Stimulated activated CD4-positive, alpha-beta T cell treated with anti-CD3 and anti-CD28 coated beads, Interleukin-2, amount 100 ng/mL, for 4 hours (primary cell): ENCODE measurements at places on chromosomes 2 and 18.

DNA sequence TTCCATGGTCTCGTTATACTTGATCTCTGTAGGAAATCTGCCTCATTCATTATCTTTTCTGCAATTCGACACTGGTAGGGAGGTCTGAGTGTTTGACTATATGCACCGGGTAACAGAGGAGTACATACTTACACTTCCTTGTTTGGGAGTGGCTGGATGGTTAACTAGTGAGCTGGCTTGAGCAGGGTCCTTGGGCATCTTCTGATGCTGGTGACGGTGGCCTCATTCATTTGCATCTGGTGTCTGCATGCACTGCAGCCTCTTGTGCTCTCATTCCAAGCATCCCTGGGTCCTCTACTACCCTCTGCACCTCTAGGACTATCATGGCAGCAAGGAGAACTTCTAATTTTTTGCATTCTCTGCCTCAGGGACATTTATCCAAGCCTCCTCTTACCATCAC lies 100.0 kb upstream of the TCF4 start:
- DNase-seq = no peak

DNA sequence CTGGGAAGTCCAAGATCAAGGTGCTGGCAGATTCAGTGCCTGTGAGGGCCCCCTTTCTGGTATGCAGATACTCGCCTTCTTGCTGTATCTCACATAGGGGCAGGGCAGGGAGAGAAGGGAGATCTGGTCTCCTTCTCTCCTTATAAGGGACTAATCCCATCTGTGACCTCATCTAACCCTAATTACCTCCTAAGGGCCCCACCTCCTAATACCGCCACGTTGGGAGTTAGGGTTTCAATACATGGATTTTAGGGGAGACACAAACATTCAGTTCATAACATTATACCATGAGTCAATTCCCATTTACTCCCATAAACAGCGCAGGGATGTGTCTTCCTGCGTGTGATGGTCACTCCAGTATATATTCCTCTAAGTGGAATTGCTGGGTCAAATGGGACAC lies 73.8 kb upstream of the TXNDC2 start:
- no peak for DNase-seq

GRCh38 chr2:43887176-43887575 lies 48.4 kb downstream of the ABCG8 start:
- no peak for DNase-seq

- no peak for DNase-seq
Observed at GRCh38 chr2:2571301-2572150, 240.5 kb upstream of the MYT1L start.

DNA sequence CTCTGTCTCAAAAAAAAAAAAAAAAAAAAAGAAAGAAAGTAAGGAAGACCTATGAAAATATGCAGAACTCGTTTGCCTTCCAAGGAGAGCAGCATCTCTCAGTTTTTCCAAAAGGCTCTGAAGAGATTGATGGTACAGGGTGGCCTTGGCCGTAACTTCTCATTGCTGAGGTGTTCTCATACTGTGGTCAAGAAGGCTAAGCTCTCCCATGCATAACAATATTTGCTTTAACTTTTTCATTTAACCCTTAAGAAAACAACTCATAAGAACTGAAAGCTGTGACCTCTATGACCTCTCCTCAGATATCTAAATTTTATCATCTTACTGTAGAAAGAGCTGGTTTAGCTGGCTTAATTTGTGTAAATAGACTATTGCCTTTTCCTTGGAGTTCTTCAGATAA lies 37.1 kb upstream of the GATA6 start:
- no peak for DNase-seq

- DNase-seq = no peak
Observed at GRCh38 chr18:28095041-28095440, 81.9 kb downstream of the CDH2 start.

- no peak for DNase-seq
Observed at GRCh38 chr18:34077599-34077998, 147.1 kb downstream of the NOL4 start.

- DNase-seq = no peak
Observed at GRCh38 chr2:183063083-183063482, 15.5 kb upstream of the DUSP19 start.

- DNase-seq = no peak
Observed at GRCh38 chr2:23595601-23596251, 210.7 kb downstream of the KLHL29 start.

DNA sequence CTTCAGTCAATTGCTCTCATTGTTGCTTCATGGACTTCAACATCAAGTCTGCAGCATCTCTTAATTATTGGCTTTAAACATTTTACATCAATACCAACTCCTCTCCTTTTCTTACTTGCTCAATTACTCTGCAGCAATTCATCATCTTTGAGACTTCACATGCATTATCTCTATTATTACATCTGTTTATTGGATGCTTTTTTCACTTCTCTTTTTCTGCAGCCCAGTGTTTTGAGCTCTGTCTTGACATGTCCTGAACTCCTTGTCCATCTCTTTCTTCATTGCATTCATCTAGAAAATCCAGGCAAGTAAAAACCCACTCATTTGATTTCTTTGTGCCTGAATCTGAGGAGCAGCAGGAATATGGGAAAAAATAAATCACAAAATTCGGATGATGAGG lies 647.9 kb downstream of the PLCL1 start:
- DNase-seq = no peak

DNA sequence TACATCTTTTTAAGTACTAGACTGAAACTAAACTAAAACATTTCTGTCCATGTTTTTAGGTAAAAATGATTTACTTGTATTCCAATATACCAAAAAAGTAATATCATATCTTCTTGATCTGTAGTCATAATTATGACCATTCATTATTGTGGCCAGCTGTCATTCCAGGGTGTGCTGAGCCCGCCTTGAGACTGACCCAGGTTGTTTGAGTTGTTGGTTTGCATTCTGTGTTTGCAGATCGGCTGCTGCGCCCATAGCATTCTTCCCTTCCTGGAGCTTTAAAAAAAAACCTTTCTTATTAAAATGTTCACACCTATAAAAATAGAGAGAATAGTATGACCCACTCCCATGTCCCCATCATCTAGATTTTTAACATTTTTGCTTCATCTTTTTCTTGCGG lies 101.9 kb downstream of the PRKCE start:
- no peak for DNase-seq

- no peak for DNase-seq
Observed at GRCh38 chr2:182066400-182067087, 80.9 kb downstream of the PPP1R1C start.

DNA sequence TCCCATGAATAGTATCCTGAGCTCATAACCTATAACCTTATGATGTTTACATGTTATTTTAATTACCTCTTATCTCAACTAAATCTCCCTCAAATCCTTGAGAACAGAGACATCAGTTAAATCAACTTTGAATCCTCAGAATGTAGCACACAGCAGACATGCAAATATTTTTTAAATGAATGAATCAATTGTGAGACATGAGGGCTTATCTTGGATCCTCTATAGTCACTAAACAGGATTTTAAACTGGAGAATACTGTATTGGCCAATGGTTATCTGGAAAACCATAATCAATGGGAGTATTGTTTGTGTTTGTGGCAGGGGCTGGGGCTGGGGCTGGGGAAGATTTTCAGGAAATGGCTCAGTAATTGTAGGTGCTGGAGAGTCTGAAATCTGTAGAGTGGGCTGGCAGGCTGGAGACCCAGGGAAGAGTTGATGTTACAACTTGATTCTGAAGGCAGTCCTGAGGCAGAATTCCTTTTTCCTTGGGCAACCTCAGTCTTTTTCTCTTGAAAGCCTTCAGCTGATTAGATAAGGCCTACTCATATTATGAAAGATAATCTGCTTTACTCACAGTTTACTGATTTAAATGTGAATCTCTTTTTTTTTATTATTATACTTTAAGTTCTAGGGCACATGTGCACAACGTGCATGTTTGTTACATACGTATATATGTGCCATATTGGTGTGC lies 106.3 kb downstream of the NCOA1 start:
- no peak for DNase-seq

- no peak for DNase-seq
Observed at GRCh38 chr2:197890168-197890567, 85.8 kb downstream of the PLCL1 start.

GRCh38 chr2:119156105-119156890 lies 2.3 kb downstream of the C1QL2 start:
- no peak for DNase-seq

DNA sequence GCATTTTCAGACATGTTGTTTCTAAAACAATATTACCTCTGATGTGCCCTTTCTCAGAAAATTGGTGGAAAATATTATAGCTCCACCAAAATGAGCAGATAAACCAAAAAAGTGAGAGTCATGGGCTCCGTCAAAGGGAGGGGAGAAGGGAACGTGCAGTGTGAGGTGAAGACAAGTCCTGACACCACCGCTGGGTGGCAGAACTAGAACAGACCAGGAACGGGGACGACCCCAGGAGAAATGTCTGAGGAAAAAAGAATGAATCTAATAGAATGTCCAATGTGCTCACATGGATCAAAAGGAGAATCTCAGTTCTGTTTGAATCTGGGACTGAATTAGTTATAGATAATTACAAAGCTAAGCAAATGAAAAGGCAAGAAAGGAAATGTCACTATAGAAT lies 22.6 kb upstream of the BCL2 start:
- no peak for DNase-seq

- DNase-seq = no peak
Observed at GRCh38 chr18:4842751-4843150, 354.3 kb downstream of the AKAIN1 start.

DNA sequence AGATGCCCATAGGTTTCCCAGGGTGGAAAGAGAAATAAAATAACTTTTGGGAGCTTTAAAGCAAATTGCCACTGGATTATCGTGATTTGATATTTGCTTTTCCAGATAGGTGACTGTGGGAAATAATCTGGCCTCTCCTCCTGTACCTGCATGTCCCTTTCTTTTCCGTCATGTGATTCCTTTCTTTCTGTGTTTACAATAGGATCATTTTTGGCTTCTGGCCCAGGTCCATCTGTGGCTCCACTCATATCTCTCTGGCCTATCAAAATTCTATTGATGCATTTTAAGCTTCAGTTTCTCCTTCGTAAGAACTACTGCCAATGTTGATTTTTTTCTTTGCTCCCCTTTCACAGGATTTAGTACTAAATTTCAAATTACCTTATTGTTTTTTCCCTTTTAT lies 153.6 kb downstream of the CCDC85A start:
- no peak for DNase-seq

DNA sequence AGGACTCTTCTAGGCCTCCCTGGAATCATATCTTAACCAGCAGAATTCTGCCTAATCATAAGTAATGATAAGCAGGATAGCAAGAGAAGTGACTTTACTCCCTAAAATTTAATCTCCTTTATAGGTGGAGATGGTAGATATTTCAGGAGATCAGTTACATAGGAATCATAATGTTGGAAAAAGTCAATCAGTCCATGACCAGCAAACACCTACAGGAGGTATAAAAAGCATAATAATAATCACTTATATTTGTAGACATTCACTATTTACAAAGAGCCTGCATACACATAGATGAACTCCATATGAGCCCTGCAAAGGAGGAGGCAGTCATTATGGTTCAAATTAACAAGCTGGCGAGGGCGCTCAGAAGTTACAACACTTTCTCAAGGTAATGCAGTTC lies 2.5 kb downstream of the GALNT5 start:
- DNase-seq = no peak

DNA sequence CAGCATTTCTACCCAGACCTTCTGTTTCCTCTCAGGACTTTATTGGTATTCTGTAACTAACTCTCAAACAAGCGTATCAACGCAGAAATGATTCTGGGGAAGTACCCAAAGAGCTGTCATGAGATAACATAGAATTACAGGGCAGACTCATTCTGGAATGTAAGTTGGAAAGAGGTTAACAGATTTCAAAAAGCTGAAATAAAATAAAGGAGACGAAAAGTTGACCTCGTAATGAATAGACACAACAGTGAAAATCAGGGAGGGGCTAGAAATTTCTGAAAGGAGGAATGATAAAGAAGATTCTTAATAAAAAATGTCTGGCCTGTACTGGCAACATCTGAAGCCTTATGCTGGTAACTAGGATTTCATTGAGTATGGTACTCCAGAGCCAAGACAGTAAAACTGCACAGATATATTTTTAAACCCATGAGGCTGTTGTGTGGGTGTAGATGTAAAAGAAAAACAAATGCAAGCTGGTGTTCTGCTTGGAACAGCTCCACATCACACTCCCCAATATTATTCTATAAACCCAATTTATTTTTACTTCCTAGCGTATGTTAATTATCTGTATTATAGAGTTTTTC lies 23.9 kb downstream of the RBMS1 start:
- DNase-seq = no peak

DNA sequence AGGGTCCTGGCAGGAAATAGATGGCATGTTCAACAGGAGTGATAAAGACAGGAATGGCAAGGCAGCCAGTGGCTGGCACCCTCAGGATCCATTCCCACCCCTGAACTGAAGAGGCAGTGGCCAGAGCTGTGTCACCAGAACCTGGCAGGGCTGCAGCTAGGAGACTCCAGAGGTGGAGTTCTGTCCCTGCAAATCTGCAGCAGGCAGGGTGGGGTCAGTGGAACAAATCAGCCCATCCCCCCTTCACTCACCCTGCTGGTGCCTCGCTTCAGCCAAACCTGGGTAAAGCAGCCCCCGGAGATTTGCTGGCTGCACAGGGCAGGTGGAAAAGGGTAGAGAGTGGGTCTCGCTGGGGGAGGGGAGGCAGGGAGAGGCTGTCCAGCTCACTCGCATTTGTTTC lies 12.7 kb downstream of the INPP5D start:
- DNase-seq = no peak

GRCh38 chr2:75737961-75738360 lies 27.2 kb upstream of the GCFC2 start:
- no peak for DNase-seq

DNA sequence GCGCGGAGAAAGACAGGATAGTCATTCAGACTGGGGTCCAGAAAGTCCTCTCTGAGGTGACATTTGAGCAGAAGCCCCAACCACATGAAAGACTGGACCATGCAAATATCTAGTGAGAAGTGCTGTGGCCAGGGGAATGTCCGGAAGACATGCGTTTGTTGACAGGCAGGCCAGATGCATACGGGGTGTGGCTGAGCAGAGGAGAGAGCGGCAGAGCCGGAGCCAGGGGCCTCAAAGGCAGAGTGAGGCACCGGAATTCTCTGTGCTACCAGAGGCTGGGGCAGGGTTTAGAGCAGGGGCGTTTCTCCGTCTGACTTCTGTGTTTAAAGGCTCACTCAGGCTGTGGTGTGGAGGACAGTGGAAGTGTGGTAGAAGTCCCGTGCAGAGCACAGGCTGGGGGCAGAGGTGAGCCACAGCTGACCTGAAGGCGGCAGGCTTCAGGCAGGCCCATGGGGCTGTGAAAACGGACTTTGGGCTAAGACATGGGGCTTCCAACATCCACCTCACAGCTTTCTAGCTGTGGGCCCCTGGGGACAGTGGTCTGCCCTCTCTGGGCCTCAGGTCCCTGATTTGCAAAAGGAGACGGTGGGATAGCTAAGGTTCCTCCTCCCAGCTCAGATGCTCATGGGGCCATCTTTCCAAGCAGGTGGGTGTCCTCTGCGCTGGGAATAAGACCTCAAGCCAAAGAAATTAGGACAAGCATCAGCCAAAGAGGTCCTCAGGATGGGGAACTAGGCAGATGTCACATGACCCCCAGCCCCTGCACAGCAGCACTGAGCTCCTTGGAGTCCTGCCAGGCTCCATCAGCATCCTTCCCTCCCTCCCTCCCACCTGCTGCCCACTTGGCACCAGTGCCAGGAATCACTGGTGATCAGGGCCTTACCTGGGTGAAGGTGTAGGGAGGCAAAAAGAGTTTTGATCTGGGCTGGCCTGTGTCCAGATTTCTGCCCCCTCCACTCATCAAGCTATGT lies 11.2 kb downstream of the RUFY4 start:
- DNase-seq = no peak
